ENCODE measurements at places on chromosomes 12 and 14.

DNA sequence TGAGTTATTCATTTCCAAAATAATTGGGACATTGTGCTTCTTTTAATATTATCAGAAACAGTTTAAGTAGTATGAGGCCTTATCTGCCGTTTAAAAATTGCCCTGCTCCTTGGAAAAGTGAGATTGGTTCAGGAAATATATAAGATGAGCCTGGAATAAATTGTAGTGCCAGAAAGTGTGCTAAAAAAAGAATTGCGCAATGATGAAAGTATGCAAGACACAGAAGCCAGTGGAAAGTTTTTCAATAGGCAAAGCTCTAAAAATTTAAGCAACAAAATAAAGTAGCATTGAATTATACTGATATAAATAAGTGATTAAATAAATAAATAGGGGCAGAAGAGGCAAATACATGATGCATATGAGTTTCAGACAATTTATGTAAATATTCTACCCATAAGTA lies 834.9 kb downstream of the BCL11B start:
- DNase-seq, result no peak
- H3K36me3 ChIP-seq, result no peaks in the 10 kb centered on the region
- H3K27me3 ChIP-seq, result no peaks in the 10 kb centered on the region

- no peaks in the 10 kb centered on the region for H3K27me3 ChIP-seq
- H3K27ac ChIP-seq, result no peak overlapping the region
- DNase-seq, result no peak
Measured at GRCh38 chr12:97490141-97490540, 27.5 kb downstream of the RMST start.

DNA sequence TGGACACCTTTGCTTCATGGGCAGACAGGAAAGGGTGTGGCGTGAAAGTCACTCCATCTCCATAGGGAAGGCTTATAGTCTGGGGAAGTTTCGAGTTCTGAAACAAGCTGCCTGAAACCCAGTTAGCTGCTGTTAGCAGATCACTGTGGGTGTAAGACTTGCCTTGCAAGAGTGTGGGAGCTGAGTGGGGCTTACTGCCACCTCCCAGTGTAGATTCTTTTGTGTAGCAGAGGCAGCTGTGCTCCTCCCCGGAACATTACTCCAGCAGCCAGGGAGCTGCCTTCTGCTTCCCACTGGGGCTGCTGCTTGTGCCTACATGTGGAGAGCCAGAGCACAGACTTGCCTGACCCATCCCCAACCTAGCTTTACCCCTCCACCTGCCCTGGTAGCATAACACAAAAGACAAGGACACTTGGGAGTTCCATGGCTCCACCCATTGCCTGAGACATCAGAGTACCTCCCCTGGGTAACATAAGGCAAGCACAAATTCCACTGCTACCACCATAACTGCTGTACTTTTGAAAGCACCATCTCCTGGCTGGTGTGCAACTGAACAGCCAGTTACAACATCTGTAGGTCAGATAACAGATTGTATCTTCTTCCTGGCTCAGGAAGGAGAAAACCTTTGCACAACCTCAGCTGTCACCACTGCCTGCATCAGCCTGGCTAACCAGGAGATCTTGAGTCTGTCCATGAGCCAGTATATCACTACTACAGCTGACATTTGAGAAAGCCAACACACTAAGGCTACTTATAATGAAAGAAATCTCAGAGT lies 69.5 kb downstream of the ADAMTS20 start:
- H3K4me3 ChIP-seq, result no peak overlapping the region
- no peak overlapping the region for H3K27ac ChIP-seq
- H3K36me3 ChIP-seq, result no peaks in the 10 kb centered on the region
- no peaks in the 10 kb centered on the region for H3K4me1 ChIP-seq
- no peak for DNase-seq

DNA sequence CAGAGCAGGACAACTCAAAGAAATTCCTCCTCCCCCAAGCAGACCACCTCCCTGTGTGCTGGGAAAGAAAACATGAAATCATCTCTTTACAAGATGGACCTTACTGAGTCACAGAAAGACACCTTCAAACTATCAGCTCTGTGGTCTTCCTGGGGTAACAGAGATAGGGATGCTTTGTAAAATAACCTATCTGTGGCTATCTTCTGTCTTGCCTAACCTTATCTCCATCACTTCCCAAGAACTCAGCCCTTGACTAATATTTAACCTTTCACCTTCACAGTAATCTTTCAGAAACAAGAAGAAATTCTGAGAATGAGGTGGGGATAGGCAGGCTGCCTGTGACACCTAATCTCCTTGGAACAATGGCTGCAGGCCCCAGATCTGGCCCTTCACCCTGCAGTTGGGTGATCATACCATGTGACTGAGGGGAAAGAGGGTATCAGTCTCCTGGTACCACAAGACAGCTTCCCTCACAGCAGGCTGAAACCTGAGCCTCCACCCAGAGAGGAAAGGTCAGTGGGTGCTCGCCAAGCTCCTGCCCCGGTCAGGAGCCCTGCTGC lies 27.4 kb upstream of the CEBPE start:
- no peak for DNase-seq
- peaks cover 38% of the 10 kb centered on the region for H3K27me3 ChIP-seq
- no peaks in the 10 kb centered on the region for H3K4me1 ChIP-seq
- no peak overlapping the region for H3K4me3 ChIP-seq
- H3K36me3 ChIP-seq, result no peaks in the 10 kb centered on the region

DNA sequence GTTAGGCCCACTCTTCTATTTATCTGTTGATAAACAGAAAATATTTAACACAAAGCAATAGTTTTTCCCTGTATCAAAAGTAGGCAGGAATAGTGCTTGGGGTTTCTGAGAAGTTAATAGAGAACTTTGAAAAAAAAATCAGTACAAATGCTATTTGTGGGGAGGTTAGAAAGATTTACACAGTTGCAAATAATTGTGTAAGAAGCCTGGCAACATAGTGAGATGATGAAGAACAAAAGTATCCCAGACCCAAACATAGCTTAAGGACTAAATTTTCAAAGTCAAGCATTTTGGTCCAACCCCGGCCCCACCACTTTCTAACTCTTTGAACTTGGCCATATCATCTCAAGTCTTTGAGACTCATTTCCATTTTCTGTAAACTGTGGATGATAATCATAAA lies 687.5 kb upstream of the TMEM132C start:
- no peaks in the 10 kb centered on the region for H3K27me3 ChIP-seq
- no peak overlapping the region for H3K4me3 ChIP-seq

GRCh38 chr14:39266525-39266870 lies 32.8 kb downstream of the MIA2 start:
- peaks cover 43% of the 10 kb centered on the region for H3K4me1 ChIP-seq
- H3K27me3 ChIP-seq, result no peaks in the 10 kb centered on the region
- DNase-seq, result no peak
- H3K36me3 ChIP-seq, result no peaks in the 10 kb centered on the region

- H3K36me3 ChIP-seq, result peaks cover 92% of the 10 kb centered on the region
- no peak overlapping the region for H3K27ac ChIP-seq
- no peak for DNase-seq
Measured at GRCh38 chr12:93483151-93483807, 16.0 kb downstream of the MRPL42 start.

DNA sequence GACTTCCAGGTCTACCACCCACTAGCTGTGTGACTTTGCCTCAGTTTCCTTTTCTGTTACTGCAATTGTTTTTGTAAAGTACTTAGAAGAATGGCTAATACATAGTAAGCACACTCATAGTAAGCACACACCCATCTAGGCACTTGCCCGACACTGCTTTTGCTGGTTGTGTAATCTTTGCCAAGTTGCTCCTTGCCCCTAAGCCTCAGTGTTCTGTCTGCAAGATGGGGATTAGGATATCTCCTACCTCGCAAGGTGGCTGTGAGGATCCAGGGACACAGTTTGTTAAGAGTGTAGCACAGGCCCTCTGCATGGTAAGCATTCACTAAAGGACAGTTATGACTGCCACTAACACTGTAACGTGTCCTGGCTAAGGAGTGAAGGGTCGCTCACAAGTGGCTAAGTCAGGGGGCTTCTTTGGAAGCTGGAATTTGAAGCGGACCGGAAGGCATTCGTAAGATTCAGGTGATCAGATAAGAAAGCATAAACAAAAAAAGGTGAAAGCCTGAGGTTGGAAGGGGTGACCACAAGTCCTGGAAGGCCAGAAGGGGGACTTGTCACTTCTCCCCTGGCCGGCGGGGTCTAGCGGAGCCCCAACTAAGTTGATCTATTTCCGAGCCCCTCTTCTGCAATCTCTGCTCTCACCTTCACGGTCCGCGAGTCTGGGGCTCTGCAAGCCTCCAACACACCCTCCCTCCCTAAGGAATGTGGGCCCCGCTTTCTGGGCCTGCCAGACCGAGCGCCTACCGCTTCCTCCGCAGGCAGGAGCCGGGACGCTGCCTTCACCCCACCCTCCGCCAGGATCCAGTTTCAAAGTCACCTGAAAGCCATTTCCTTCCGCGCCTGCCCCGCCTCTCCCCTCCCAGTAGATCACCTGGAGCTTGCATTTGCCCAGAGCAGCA lies 1.5 kb upstream of the PLEKHG3 start:
- H3K27me3 ChIP-seq, result peaks cover 56% of the 10 kb centered on the region
- no peak overlapping the region for H3K4me3 ChIP-seq
- H3K4me1 ChIP-seq, result no peaks in the 10 kb centered on the region
- DNase-seq, result no peak
- no peaks in the 10 kb centered on the region for H3K36me3 ChIP-seq
- no peak overlapping the region for H3K27ac ChIP-seq

DNA sequence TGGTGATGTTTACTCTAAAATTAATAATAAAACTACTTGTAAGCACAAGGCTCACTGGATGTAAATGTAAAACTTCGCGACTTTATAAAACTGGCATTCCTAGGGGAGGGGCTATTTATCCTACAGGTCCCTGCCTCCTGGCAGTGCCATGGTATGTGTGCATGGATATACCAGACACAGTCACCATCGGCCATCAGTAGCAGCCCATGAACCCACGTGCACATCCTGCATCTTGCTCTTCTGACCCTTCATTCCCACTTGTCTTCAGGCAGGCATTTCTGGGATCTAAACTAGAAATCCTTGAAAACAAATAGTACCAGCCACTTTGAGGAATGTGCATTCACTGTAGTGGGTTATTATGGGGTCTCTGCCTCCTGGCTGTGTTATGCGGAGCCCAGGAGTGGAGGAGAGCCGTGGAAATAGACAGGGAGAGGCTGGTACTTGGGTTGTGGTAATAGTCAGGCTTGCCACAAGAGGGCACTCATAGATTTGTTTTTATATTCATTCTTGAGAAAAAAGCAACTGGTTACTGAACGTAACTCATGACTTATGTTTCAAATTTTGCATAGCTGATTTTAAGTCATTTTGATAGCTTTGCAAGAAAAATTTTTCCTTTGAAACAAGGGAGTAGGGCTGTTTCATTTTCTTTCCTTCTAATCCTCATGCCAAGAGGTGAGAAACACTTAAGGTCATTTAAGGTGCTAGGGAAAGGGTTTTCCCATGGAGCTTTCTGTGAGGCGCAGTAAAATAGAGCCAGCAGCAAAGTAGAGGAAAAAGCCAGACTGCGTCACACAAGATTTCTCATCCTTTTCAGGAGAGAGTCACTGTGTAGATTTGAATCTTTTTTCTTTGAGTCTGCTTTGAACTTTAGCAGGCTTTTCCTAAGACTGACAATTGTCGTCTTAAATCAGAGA lies 17.4 kb upstream of the GALNT16 start:
- no peaks in the 10 kb centered on the region for H3K27me3 ChIP-seq
- no peak overlapping the region for H3K27ac ChIP-seq
- no peak overlapping the region for H3K4me3 ChIP-seq
- H3K36me3 ChIP-seq, result peaks cover 3% of the 10 kb centered on the region
- DNase-seq, result peak; percentile 63
- no peaks in the 10 kb centered on the region for H3K4me1 ChIP-seq

DNA sequence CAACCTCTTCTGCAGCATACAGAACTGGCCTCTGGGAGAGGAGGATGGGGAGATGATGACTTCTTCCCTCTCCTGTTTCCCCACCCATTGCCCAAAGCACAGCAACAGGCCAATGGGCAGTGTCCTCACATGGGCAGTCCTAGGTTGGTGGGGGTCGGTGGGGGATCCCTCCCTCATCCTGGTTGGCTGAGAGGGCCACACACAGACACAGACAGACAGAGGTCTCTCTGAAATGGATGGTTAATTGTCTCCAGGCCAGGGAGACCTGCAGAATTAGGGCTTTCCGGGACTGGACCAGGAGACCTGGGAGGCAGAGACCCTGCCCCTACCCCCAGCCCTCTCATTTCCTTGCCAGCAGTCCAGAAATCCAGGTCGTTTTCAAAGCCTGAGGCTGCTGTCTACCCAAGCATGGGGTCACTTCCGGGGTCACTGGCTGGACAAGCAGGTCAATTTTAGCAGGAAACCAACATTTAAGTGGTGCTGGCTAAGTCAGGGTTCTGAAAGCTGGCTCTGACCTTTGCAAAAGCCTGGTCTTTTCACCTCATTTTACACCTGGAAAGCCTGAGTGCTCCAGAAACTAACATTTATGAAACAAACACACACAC lies 48.6 kb upstream of the TBX3 start:
- H3K27ac ChIP-seq, result no peak overlapping the region
- no peaks in the 10 kb centered on the region for H3K4me1 ChIP-seq
- H3K4me3 ChIP-seq, result no peak overlapping the region
- no peaks in the 10 kb centered on the region for H3K36me3 ChIP-seq
- no peak for DNase-seq

- peaks cover 70% of the 10 kb centered on the region for H3K36me3 ChIP-seq
- no peaks in the 10 kb centered on the region for H3K4me1 ChIP-seq
- DNase-seq, result no peak
- H3K4me3 ChIP-seq, result no peak overlapping the region
Measured at GRCh38 chr14:74792249-74793039, 29.3 kb downstream of the YLPM1 start.

GRCh38 chr14:48936849-48937248 lies 649.3 kb downstream of the RPS29 start:
- no peaks in the 10 kb centered on the region for H3K27me3 ChIP-seq
- DNase-seq, result no peak
- no peak overlapping the region for H3K4me3 ChIP-seq
- H3K36me3 ChIP-seq, result no peaks in the 10 kb centered on the region
- H3K4me1 ChIP-seq, result no peaks in the 10 kb centered on the region

- no peak overlapping the region for H3K27ac ChIP-seq
- no peaks in the 10 kb centered on the region for H3K27me3 ChIP-seq
- peaks cover 8% of the 10 kb centered on the region for H3K4me1 ChIP-seq
- H3K4me3 ChIP-seq, result no peak overlapping the region
- no peak for DNase-seq
- H3K36me3 ChIP-seq, result peaks cover 55% of the 10 kb centered on the region
Measured at GRCh38 chr12:79843978-79844377, 90.9 kb downstream of the PPP1R12A start.

DNA sequence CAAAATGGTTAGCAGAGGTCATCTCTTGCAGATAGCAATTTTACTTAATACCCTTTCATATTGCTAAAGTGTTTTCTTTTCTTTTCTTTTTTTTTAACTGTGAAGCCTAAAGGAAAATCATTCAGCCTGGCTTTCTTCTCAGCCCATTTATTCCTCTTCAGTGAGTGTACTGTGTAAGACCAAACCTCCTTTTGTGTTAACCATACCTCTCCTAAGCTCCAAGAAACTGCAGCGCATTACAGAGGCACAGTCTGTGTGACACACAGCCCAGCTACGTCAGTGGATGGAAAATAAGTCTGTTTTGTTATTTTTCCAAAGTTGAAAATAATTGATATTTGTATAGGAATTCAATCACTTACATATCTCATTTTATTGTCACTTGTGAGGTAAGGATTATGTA lies 21.7 kb downstream of the DCAF5 start:
- no peak overlapping the region for H3K27ac ChIP-seq
- no peak overlapping the region for H3K4me3 ChIP-seq
- no peak for DNase-seq
- peaks cover 4% of the 10 kb centered on the region for H3K4me1 ChIP-seq

GRCh38 chr12:119500209-119500608 lies 93.4 kb upstream of the TMEM233 start:
- no peaks in the 10 kb centered on the region for H3K4me1 ChIP-seq
- DNase-seq, result no peak

GRCh38 chr12:93008044-93008778 lies 79.1 kb upstream of the EEA1 start:
- H3K36me3 ChIP-seq, result no peaks in the 10 kb centered on the region
- H3K27me3 ChIP-seq, result no peaks in the 10 kb centered on the region
- no peaks in the 10 kb centered on the region for H3K4me1 ChIP-seq
- H3K4me3 ChIP-seq, result no peak overlapping the region
- no peak for DNase-seq

Measured in DND-41 (cell line).